Left lung (tissue), 14 donors: ENCODE measurements at places on chromosomes 1 and 21. TPM values are rescaled to one million over a fixed set of nuclear protein-coding genes. Genes with fewer than 3 reads are reported as not detected.
A peak's percentile ranks its signal among the peaks of the same experiment; 100 is the strongest.

GRCh38 chr1:48493041-48493440, 21.0 kb upstream of the SPATA6 start:
- no peak for DNase-seq

GRCh38 chr1:53448241-53448841, 10.9 kb upstream of the DMRTB1 start:
- no peak for DNase-seq

The ADGRL2 gene
- polyA plus RNA-seq, result 238 TPM

The DDR2 gene
- polyA plus RNA-seq, result 28.5 TPM

The NUF2 gene
- 42.3 TPM for polyA plus RNA-seq

DNA sequence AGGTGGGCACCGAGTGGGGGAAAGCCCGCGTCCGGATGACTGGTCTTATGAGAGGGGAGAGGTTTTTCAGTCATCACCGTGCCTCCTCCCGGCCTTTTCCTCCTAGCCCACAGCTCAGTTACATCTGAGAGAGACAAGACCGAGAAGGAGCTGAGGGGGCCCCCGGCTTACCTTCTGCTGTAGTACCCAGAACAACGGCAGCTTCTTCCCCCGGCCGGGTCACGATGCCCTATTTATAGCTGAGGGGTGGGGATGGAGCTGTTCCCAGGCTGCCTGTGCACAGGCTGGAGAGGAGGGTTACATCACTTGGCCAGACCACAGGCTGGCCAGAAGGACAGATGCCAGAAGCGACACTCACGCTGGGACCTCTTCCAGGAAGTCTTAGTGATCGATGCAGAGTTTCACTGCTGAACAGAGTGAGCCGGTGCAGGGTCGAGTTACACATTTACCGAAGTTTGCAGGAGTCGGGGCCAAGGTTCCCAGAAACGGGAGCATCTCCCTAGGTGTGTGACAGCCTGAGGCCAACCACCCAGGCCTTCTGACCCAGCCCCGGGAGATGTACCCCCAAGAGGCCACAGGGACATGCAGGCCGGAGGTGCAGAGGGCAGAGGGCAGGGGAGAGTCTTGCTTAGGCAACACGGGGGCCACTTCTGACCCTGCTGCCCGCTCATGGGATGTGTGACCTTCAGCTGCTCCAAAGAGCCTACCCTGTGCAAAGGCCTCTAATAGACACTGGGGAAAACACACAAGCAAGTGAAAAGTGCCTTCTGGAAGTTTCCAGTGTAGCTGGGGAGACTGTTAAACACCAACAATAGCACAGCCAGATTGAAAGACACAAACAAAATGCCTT, at the start of gene AGT:
Gene AGT, minus strand, starts transcription at position 208 of the 850 bp plus-strand sequence. CDS start 3,299 bp downstream, outside the sequence.
- peak; percentile 47 for DNase-seq

DNA sequence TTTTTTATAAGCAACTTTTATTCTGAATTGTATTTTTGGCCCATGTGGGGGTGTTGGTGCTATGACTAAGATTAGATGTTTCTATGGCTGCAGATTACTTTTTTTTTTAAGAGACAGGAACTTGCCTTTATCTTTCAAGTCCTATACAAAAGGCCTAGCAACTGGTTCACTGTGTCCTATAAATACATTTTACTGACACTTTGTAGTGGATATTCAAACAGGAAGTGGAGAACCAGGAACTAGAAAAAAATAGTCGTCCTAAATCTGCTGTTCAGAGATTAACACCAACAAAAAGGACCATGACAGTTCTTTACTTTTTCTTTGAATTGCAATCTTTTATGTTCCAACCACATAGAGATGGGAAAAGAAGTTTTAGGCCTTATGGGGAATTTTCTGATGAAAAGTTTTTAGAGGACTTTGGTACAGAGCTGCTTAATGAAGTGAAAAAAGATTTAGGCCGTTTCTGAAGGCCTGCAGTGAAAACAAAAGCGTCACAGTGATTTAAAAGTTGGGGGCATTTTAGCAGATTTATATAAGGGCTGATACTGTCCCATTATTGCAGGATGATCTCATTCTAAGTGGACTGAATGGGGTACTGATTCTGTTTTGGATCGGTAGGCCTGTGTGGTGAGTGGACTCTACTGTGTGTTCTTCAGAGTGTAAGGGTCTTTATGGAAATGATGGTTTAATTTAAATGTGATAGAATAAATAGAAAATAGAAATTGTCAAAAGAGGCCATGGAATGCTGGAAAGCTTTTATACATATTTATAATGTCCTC, 136.4 kb upstream of the DEPDC1 start:
- no peak for DNase-seq

DNA sequence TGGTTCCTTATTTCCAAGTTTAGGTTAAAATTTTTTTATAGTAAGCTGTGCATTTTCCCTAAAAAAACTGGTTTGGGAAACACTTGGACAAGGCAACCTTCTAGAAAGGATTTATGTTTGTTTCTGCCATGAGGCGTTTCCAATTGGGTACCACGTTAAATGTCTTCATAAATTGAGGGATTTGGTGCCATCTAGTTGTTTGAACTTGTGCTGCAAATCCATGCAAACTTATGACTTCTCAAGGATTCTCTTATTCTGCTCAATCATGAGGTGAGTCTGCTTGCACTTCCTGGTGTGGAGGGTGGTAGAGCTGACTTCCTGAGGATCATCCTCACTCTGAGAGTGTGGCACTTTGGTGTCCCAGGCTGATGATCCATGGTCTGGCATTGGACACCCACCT, 123.3 kb downstream of the PCNX2 start:
- peak; percentile 2 for DNase-seq

The MTOR gene
- 38.6 TPM for polyA plus RNA-seq

The MSH4 gene
- 0.30 TPM for polyA plus RNA-seq

- DNase-seq, result no peak
These were observed 27.8 kb downstream of the DIPK1A start for GRCh38 chr1:92933459-92933858.

- DNase-seq, result no peak
These were observed 147.4 kb upstream of the COL6A1 start for GRCh38 chr21:45834026-45834715.

GRCh38 chr1:209405183-209405814, 178.2 kb upstream of the CAMK1G start:
- DNase-seq, result no peak

DNA sequence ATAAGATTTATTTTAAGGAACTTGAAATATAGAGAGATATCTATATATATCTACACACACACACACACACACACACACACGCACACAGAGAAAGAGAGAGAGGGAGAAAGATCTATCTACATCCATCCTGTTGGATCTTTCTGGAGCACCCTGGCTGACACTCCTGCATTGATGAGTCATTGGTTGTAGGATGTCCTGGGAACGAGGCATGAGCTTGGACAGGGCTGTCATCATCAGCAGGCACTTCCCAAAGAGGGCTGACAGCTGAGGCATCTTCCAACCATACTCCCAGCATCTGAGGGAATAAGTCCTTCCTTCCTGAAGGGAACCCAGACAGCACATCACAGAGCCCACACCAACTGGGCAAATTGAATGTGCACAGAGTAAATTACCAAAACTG, 99.1 kb upstream of the ERG start:
- no peak for DNase-seq

The PTPN7 gene
- 1.5 TPM for polyA plus RNA-seq

GRCh38 chr1:32612189-32612881, 38.0 kb downstream of the ZBTB8OS start:
- peak; percentile 96 for DNase-seq

DNA sequence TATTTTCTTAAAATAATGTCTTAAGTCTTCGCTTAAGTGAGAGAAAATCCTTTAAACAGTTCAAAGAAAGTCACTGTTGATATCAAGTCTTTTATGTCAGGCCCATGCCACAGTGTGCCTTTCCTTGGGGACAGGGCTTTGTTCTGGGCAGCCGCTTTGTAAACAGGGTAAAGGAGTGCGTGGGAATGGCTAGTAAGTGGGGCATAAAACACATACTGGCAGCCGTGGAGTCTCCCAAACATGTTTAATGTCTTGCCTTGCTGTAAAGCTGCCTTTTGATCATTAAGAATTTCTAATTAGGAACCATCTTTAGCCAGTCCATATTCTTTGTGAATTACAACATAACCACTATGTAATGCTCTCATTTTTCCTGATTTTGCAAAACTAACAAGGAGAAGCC, 99.7 kb downstream of the PHTF1 start:
- DNase-seq, result no peak

The TNFAIP8L2 gene
- 3.2 TPM for polyA plus RNA-seq

The PCBP3 gene
- polyA plus RNA-seq, result 2.1 TPM

GRCh38 chr1:179143322-179143721, 61.5 kb downstream of the TOR3A start:
- no peak for DNase-seq

The SHISAL2A gene
- 0.92 TPM for polyA plus RNA-seq

GRCh38 chr1:115400891-115401290, 62.8 kb upstream of the NGF start:
- DNase-seq, result no peak

GRCh38 chr1:52651904-52652303, 18.9 kb downstream of the SHISAL2A start:
- DNase-seq, result no peak

GRCh38 chr1:172698224-172698623, 39.3 kb downstream of the FASLG start:
- DNase-seq, result no peak

GRCh38 chr1:89911191-89911991, 83.5 kb upstream of the ZNF326 start:
- no peak for DNase-seq

The PGLYRP4 gene
- polyA plus RNA-seq, result not detected

The ZNF687 gene
- 16.2 TPM for polyA plus RNA-seq

- DNase-seq, result no peak
These were observed 24.1 kb upstream of the EXO1 start for GRCh38 chr1:241823925-241824324.

The KIF14 gene
- polyA plus RNA-seq, result 4.7 TPM

The COL9A2 gene
- 19.5 TPM for polyA plus RNA-seq
